Activated CD4-positive, alpha-beta T cell treated with anti-CD3 and anti-CD28 coated beads, Interleukin-2, amount 10 ng/mL, durations not matched to agents 24 days and 14 days (primary cell): ENCODE measurements at places on chromosomes 2 and 18.

- no peak for DNase-seq
These were observed 151.5 kb downstream of the NCKAP5 start for GRCh38 chr2:133416736-133417135.

GRCh38 chr2:170341684-170342623 lies 164.0 kb downstream of the MYO3B start:
- no peak for DNase-seq

- DNase-seq: no peak
These were observed 659.0 kb upstream of the CDH7 start for GRCh38 chr18:65091744-65092329.

DNA sequence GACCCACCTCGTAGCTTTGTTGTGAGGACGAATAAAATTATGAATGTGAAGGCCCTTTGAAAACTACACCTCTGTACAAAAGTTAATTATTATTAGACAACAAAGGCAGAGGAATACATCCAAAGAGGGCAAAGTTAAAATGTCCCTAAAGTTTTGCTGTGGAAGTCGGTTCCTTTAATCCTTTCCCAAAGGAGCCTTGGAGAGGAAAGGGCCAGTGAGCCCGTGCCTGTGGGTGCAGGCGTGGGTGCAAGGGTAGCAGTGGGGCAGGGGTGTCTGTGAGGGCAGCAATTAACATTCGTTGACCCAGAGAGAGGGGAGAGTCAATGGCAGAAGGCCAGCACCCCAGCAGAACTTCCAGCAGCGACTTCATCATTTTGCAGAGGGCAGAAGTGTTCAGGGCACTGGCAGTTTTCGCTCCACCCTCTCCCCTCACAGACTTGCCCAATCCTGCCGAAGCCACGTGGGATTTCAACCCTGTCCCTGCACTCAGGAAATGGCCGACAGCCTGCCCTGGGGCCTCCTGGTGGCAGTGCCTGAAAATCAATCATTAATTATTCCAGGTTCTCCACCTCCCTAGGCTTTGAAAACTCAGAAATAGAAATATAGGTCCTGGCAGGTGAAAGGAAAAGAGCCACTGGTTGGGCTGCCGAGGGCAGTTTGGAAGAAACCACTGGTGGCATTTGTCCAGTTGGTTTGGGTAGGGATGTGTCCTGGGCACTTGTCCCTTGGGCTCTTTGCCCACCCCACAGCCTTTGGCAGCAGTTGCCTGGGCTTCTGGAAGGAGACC lies 4.2 kb upstream of the PAX8 start:
- no peak for DNase-seq

DNA sequence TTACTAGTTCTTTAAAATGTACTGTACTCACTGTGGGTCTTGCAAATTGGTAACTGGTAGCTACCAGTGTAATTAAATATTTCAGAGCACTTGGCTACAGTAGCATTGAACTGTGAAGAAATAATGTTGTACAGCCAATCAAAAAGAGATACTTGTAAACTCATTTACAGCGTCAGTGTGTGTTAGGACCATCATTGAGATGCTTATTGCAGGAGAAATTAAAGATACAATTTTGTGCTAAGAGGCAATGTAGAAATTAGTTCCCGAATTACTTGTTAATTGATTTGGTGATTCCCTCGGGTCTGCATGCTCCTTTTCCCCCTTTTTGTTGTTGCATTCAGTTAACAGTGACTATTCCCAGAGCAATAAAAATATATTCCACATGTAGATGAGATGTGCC lies 330.5 kb downstream of the AGAP1 start:
- no peak for DNase-seq

- DNase-seq: no peak
These were observed 35.8 kb upstream of the NOSTRIN start for GRCh38 chr2:168766600-168766999.

GRCh38 chr2:33015421-33016142 lies 68.8 kb downstream of the LTBP1 start:
- DNase-seq: no peak

DNA sequence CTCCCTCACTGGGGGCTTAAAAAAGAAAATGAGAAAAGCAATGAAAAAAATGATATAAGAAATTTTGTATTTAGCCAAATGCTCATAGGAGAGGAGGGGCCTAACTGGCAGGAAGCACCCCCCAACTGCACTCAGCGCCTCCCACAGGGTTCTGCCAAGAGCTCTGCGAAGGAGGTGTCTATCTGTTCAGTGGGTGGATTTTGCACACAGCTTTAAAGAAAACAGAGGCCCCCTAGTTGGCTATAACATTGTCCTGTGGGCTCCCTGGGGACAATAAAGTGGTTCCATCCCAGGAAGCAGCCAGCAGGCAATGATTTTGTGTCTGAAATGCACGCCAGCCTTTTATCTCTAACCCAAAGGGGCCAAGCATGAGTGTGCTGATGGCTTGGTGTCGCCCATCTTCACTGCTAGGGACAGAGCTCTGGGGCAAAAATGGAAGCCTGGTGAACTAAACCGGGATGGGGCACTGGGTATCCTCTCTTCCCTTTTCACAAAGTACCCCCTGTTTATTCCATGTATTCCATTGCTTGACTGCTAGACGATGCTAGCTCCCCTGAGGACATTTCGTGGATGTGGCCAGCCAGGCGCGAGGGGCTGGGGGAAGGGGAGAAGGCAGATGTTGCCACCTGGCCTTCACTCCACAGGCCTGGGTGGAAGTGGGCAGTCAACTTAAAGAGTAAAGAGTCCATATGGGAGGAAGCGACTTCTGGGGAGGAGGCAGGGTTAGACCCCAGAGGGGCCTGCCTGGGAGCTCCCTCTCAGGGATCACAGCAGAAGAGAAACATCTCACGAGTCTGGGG lies 205.7 kb downstream of the CYP26B1 start:
- no peak for DNase-seq

GRCh38 chr2:100744589-100744988 lies 75.3 kb upstream of the NPAS2 start:
- no peak for DNase-seq

DNA sequence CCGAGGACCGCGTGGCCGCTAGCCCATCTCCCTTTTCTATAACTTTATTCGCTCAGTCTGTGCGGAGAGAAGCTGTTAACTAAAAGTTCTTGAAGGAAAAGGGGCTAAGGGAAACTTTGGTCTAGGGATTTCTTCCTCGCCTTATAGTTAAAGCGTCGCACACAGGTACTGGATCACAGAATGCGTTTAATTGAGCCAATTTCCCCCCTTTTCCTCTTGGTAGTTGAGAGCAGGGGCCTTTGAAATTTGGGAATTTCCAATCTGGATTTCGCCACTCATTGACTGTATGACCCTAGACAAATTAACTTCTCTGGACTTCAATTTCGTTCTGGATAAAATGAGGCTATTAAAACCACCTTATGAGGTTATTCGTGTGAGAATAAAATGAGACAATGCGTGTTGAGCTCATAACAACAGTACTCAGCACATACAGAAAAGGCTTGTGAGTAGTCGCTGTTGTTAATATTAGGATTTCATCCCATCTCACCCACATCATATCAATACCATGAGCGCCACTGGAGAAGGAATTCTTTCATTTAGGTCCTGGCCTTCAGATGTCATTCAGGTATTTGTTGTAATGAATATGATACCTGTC lies 763 bp upstream of the OLA1 start:
- DNase-seq: no peak

DNA sequence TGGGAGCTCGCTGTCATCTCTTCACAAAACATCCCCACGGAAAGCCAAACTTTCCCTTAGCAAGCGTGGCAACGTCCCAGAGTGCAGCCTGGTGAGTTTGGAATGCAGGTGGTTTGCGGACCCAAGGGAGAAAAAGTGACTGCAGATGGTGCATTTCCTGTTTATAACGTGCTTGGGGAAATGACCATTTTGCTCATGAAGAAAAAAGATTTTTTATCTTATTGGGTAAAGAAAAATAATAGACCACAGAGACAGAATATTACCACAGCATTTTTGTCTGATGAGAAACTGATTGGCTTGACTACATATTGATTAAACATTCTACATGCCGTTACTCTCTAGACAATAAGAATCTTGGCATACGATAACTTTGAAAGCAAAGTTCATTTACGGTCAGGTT lies 136.5 kb downstream of the COPS8 start:
- no peak for DNase-seq

DNA sequence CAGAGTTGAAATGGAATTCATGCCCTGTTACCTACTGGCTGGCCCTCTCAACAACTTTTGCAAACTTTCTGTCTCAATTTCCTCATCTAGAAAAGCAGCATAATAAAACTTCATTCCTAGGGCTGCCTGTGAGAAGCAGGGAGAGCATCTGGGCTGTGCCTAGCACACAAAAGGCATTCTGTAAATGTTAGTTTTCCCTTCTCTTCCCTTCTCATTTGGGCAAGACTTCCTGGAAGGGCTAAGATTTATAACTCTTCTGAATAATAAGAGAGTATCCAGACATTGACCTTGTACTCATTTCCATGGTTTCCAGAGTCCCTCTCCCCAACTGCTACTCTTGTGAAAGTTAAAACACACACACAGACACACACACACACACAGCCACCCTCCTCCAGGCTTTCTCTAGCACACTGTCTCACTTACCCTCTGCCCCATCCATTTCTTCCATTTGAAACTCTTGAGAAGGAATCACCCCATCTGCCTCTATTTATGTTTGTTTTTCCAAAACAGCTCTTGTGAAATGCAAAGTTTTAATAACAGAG lies 302.1 kb downstream of the SMAD2 start:
- DNase-seq: no peak

DNA sequence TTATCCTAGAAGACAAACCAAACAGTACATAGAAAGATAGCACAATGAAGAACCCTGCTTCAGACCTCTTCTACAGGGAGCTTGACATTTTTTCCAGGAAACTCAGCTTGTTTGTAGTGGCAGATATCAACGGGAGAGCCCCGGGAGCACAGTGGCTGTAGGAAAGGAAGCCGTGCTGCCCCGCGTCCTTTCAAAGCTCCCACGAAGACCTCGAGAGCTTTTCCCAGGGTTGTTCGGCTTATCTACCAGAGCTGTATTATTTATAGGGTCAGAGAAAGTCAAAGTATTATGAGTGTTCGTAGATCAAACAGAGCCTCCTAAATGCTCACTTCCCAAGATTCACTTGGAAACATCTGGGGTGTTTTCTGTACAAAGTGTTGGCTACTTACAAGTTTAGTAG lies 167.1 kb upstream of the COPS8 start:
- DNase-seq: no peak

DNA sequence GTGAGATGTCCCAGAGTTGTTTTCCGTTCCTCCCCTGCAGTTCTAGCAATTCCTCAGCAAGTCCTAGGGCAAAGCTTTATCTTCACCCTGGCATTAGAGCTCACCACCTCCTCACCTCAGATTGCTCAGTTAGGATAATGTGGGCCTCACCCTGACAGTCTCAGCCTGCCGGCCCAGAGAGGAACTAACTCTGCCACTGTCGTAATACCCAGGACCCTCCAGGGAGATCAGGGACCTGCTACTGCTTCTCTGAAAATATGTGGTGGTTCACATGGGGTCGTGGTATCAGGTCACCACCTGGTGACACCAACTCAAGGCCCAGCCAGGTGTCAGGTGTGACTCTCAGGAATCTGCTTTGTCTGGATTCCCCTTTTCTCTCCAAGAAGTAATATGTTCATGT lies 120.7 kb downstream of the FEZ2 start:
- no peak for DNase-seq

GRCh38 chr2:824954-825353 lies 125.7 kb upstream of the SNTG2 start:
- DNase-seq: peak; percentile 50

GRCh38 chr18:51582551-51582950 lies 385.1 kb upstream of the MEX3C start:
- no peak for DNase-seq

DNA sequence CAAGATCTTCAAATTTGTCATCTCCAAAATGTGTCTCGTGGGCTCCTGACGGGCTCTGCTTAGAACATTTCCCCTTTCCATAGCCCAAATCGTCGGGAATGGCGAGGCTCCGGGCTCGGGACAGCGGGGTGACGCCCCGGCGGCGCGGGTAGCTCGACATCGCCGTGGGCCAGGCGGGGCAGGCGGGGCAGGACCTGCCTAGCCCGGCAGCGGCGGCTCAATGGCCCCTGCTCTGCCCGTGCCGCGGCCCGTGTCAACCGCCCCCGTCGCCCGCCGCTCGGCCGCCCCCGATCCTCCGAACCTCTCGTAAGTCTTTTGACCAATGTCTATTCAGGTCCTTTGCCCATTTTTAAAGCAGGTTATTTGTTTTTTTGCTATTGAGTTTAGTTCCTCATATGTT lies 111.2 kb downstream of the PMAIP1 start:
- DNase-seq: no peak

- DNase-seq: no peak
These were observed 76.2 kb upstream of the ODC1 start for GRCh38 chr2:10524341-10524740.

- DNase-seq: peak; percentile 91
These were observed 33.6 kb upstream of the RNF149 start for GRCh38 chr2:101341901-101342624.

GRCh38 chr18:33277431-33277830 lies 163.1 kb downstream of the CCDC178 start:
- no peak for DNase-seq

DNA sequence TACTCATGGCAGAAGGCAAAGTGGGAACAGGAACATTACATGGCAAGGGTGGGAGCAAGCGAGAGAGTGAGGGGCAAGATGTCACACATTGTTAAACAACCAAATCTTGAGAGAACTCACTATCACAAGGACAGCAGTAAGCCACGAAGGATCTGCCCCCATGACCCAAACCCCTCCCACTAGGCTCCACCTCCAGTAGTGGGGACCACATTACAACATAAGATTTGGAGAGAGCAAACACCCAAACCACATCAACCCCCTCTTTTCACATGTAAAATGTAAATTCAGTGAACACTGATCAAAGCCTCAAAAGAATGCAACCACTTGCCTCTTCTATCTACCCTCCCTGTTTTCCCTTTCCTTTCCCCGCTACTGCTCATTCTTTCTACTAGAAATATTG lies 43.6 kb upstream of the TNP1 start:
- DNase-seq: no peak

DNA sequence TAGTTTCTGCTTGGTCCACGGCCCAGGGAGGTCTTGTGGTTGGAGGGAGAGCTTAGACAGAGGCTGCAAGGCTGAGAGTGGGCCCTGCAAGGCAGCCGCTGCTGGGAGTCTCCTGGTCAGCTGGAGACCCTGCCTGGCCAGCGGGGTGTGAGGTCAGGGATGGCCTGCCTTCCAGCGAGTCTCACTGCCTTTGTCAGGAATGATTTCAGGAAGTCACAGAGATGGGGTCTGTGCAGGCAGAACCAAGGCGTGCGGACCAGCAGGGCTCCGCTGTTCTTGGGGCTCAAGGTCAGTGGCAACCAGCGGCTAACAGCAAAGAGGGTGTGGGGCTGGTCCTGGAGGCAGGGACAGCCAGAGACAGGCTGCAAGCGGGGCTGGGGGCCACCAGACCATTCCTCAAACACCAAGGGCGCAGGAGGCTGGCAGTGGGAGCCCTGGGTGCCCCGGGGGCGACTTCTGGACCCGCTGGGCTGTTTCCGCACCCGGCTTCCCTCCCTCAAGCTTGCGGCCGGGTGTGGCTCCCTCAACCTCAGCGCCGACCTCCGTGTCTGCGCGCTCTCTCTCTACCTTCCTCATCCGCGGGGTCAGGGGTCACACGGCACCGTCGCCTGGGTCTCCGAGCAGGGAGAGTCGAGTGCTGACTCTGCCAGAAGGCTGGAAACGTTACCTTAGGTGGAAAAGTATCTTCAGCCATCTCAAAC lies 124.5 kb upstream of the CTDP1 start:
- no peak for DNase-seq

GRCh38 chr2:46142546-46143428 lies 154.4 kb upstream of the EPAS1 start:
- DNase-seq: no peak
